ENCODE measurements at places on chromosomes 2 and 18. TPM values are rescaled to one million over a fixed set of nuclear protein-coding genes. Genes with fewer than 3 reads are reported as not detected.

EPB41L3 gene
- 8.0 TPM for polyA plus RNA-seq

HOXD8 gene
- polyA plus RNA-seq = not detected

CD8B2 gene
- not detected for polyA plus RNA-seq

ANKRD62 gene
- not detected for polyA plus RNA-seq

ITPRIPL1 gene
- polyA plus RNA-seq = 5.3 TPM

OLA1 gene
- 190 TPM for polyA plus RNA-seq

STK36 gene
- polyA plus RNA-seq = 17.2 TPM

HOXD1 gene
- polyA plus RNA-seq = not detected

ABCG5 gene
- 0.14 TPM for polyA plus RNA-seq

FAP gene
- polyA plus RNA-seq = not detected

WIPF1 gene
- polyA plus RNA-seq = 4.8 TPM

SCN9A gene
- 9.5 TPM for polyA plus RNA-seq

ASTL gene
- not detected for polyA plus RNA-seq

PAX3 gene
- not detected for polyA plus RNA-seq

SLC20A1 gene
- polyA plus RNA-seq = 50.1 TPM

PLEKHB2 gene
- 39.8 TPM for polyA plus RNA-seq

GPR55 gene
- polyA plus RNA-seq = not detected

CYTIP gene
- polyA plus RNA-seq = not detected

IMPA2 gene
- 50.4 TPM for polyA plus RNA-seq

DAW1 gene
- polyA plus RNA-seq = 0.71 TPM

ANKRD30BL gene
- polyA plus RNA-seq = 0.26 TPM

UGT1A7 gene
- polyA plus RNA-seq = not detected

SERPINB12 gene
- not detected for polyA plus RNA-seq

DAPL1 gene
- not detected for polyA plus RNA-seq

PID1 gene
- 2.2 TPM for polyA plus RNA-seq

NR4A2 gene
- 0.71 TPM for polyA plus RNA-seq

RAB17 gene
- 17.4 TPM for polyA plus RNA-seq

TUBB8B gene
- polyA plus RNA-seq = 0.74 TPM

Data from GM23338 (cell line).